ENCODE measurements at places on chromosomes 16 and 17.

DNA sequence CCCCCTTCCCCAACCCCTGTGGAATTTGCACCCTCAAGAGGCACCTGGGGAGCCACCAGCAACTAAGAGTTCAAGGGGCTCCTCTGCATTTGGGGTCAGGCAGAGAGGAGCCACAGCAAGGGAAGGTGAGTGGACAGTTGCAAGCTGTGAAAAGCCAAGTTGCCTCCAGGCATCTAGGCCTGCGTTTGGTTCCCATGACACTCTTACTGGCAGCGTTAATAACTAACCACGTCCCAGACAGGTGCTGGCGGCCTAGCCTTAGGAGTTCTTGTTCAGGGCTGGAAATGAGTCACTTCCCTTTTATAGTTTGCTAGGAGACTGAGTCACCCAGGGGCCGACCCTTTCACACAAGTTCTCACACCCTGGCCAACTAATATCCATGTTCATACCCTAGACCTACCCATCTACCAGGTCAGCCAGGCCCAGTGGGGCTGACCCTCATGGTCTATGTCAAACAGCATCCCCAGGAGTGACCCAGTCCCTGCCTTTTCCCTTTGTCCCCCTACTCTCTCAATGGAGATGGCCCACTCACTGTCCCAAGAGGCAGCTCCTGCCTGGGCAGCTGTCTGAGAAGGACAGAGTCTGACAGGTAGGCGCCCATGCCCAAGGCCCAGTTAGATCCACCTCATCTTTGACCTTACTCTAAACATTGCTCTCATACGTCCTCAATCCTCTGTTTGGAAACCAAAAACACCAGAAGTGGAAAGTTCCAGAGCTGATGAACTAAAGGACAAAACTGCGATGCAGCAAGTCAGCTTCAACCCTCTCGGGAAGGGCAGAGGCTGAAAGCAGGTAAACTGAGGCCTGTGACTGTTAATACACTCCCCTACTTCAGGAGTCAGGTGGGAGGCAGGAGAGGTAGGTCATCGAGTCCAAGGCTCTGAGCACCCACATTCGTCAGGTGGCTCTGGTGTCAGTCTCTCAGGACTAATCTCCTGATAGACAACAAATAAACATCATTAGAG, 300.6 kb downstream of the SOX9 start:
- peak; percentile 91 for DNase-seq

DNA sequence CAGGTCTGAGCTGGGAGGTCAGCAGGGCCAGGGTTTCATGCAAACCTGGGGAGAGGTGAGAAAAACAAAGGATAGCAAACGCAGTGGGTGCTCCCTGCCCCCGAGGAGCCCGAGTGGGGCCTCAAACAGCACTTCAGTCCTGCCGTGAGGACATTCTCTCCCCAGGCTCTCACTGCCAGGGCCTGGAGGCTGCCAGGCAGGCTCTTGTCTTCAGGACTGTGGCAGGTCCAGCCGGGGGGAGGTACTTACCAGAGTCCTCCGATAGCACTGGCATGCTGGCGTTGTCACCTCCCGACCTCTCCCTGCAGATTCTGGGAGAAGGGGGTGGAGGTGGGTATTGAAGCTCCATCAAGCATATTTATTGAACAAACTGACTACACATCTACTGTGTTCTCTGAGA, 1.3 kb downstream of the MPP3 start:
- no peak for DNase-seq

DNA sequence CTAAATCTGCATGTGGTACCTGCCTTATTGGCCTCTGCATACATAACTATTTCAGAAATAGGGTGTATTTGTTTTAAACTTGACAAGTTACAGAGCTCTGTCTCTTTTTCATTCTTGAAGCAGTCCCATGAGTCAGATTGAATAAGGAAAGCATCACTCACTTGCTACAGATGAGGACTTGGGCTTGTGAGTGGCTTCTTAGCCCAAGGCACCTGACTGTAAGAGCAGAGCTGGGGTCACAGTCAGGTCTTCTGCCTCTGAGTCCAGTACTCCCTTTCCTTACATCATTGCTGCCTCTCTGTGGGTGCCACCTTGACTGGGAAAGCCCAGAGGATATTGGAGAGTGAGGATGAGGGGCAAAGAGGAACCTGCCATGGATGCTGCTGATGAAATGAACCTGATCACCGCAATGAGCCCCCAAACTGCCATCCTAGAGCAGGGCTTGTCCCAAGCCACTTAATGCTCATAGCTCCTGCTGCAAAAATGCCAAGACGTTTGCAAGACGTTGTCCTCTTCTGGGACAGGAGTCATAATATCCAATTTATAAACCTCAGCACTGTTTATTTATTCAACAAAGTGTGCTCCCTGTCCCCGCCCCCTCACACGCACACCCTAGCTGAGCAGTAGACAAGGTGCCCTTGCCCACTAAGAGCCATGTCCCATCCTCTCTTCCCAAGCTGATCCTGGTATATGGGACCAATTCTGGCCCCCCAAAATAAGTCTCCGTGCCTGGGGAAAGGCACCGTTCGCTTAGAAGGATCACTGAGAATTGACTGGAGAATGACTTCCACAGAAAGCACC, 74.1 kb downstream of the CCDC182 start:
- no peak for DNase-seq

GRCh38 chr16:24541233-24541933, 2.0 kb downstream of the RBBP6 start:
- DNase-seq, result peak; percentile 33

- DNase-seq, result no peak
These were observed 10.0 kb downstream of the HS3ST6 start for GRCh38 chr16:1908184-1908583.

DNA sequence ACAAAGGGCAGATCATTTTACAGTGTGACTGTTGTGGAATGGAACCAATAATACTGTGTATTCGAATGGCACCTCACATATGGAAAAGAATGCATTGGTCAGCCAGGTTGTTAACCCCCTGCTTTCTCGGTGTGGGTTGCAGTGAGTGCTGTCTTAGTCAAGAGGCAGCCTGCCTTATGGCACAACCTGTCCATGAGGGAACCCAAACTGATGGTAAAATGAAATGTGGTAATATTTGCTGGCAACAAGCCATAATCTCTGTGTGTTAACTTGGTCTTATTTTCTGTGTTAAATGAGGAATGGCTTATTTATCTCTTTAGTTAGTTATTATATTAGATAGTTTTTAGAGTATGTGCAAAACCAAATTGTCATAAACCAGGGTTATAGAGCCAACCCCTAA, 81.6 kb downstream of the TMC6 start:
- DNase-seq, result no peak

GRCh38 chr17:13106171-13106570, 88.3 kb upstream of the ELAC2 start:
- DNase-seq, result no peak

GRCh38 chr16:51839727-51840462, 688.8 kb upstream of the SALL1 start:
- DNase-seq, result peak; percentile 20

- DNase-seq, result no peak
These were observed 10.8 kb upstream of the MTMR4 start for GRCh38 chr17:58525239-58525638.

GRCh38 chr17:29196769-29197515, 16.7 kb upstream of the MYO18A start:
- DNase-seq, result no peak

DNA sequence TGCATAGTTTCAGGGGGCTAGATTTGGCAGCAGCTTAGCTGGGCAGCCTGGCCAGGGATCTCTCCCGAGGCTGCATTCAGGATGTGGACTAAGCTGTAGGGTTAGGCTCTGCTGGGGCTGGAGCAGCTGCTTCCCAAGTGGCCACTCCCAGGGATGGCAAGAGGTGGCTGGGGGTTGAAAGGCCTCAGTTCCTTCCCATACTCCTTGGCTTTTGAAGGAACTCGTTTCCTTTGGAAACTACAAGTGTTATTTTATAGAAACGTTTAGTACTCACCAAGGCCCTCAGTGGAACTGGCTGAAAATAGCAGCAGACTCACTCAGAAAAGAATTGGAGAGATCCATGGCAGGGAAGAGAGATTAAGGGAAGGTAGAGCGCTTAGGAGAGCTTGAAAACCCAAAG, 76.4 kb downstream of the WWP2 start:
- no peak for DNase-seq

DNA sequence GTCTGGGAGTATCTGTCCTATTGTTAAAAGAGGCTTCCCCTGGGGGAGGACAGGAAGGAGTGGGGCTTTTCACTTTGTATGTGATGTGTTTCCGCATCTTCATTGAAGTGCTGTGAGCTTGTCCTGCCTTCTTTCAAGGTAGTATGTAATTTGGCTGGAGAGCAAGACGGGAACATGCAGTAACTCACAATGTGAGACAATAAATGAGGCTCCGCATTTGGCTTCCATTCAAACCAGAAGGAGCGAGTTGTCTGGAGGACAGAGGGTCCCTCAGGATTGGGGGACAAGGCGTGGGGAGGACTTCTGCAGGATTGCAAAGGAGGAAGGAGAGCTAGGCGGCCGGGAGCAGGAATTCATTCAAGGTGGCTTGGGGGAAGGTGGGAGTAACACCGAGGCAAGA, 203.5 kb downstream of the RBFOX3 start:
- DNase-seq, result no peak

DNA sequence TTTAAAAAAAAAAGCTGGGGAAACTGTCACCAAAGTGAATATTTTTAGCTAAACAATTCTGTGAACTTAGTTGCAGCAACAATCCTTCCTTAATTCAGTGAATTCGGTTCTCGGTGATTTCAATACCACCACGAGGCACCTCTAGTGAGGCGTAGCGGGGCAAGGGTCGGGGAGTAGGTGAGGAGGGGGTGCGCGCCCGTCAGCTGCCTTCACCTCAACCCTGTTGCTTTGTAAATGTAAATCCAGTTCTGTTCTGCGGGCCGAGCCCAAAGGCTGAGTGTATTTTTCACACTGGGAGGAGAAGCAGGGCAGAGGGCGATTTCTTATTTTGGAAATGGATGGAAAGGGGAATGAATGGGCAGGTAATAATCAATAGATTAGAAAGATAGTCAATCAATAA, 17.4 kb downstream of the SALL1 start:
- no peak for DNase-seq

- no peak for DNase-seq
These were observed 15.4 kb downstream of the COG1 start for GRCh38 chr17:73208139-73208827.

- DNase-seq, result no peak
These were observed 2.6 kb downstream of the KIFC3 start for GRCh38 chr16:57799600-57800199.

- no peak for DNase-seq
These were observed 54.4 kb upstream of the YPEL2 start for GRCh38 chr17:59277031-59277430.

DNA sequence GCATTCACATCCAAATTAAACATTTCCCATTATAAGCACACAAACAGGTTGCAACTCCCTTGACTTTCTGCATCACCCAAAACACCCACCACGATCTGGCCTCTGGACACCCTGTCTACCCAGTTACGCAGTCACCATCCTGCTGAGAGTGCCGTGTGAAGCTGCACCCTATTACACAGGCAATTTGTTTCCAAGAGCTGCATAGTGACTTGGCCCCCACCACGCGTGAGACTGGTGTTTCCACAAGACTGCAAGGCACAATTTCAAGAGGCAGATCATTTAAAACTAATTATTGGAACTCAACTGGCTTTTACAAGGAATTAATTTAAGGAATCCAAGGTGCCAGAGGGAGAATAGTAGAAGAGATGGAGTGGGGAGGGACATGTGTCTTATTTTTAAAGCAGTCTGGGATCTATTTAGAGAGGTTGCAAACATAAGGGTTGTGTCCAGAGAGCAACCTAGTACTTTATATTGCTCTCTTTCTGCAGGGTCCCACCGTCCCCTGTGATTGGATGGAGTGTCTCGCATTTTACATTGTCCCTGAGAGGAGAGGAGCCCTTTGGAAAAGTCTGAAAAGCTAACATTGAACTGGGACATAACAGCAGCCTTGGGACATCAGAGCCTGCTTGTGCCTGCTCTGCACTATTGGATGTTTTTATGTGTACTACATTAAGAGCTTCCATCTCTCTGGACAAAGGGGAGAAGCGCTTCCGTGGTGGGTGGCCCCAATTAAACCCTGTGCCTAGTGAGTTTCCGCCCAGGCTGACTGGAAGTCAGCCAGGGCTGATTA, 8.7 kb upstream of the ADAMTS18 start:
- no peak for DNase-seq

GRCh38 chr17:61047515-61047914, 352.1 kb upstream of the TBX2 start:
- DNase-seq, result no peak

GRCh38 chr17:30421592-30421991, 42.9 kb downstream of the CPD start:
- DNase-seq, result no peak

- peak; percentile 16 for DNase-seq
These were observed 1.6 kb downstream of the MIEF2 start for GRCh38 chr17:18262111-18262510.

- no peak for DNase-seq
These were observed 112.0 kb downstream of the RBFOX3 start for GRCh38 chr17:79498854-79499253.

- no peak for DNase-seq
These were observed 247.3 kb upstream of the RPL38 start for GRCh38 chr17:73956169-73956568.

- no peak for DNase-seq
These were observed 35.4 kb downstream of the TBCD start for GRCh38 chr17:82787081-82787848.

GRCh38 chr16:1909561-1910231, 8.5 kb downstream of the HS3ST6 start:
- DNase-seq, result no peak

- no peak for DNase-seq
These were observed 47.0 kb downstream of the TNFRSF13B start for GRCh38 chr17:16924696-16925440.

- no peak for DNase-seq
These were observed 758.5 kb upstream of the RBFOX1 start for GRCh38 chr16:6574146-6574545.

All from RKO (cell line).